ENCODE measurements at places on chromosomes 16 and 17.

GRCh38 chr17:72604518-72604917 lies 483.7 kb downstream of the SOX9 start:
- DNase-seq: no peak
- H3K4me1 ChIP-seq: no peaks in the 10 kb centered on the region
- H3K36me3 ChIP-seq: no peaks in the 10 kb centered on the region
- no peak overlapping the region for H3K27ac ChIP-seq

GRCh38 chr17:40551091-40551878 lies 14.0 kb downstream of the CCR7 start:
- H3K27ac ChIP-seq: peak overlapping the region; percentile 82
- no peaks in the 10 kb centered on the region for H3K36me3 ChIP-seq
- peaks cover 53% of the 10 kb centered on the region for H3K4me1 ChIP-seq
- H3K4me3 ChIP-seq: no peak overlapping the region
- DNase-seq: peak; percentile 88

DNA sequence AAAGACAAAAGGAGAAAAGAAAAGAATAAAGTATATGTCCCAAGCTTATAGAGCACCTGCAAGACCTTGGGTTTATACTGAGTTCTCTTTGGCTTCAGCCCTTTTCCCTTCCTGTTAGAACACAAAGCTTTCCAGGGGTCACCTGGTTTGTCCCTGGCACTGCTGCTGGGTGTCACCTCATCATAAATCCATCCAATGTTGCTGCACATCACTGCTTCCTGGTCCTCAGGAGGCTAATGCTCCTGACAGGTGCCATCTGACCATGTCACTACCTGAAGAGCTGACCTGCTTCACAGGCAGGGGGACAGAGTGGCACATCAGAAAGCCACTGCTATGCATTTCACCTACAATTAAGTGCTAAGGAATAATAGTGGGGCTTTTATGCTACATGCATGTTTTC lies 164.6 kb upstream of the ELAC2 start:
- H3K27me3 ChIP-seq: no peaks in the 10 kb centered on the region
- no peaks in the 10 kb centered on the region for H3K36me3 ChIP-seq
- no peak for DNase-seq
- H3K4me1 ChIP-seq: no peaks in the 10 kb centered on the region
- H3K27ac ChIP-seq: no peak overlapping the region

- peak overlapping the region; percentile 60 for H3K27ac ChIP-seq
- no peaks in the 10 kb centered on the region for H3K27me3 ChIP-seq
- peaks cover 32% of the 10 kb centered on the region for H3K4me1 ChIP-seq
- H3K36me3 ChIP-seq: no peaks in the 10 kb centered on the region
- H3K4me3 ChIP-seq: no peak overlapping the region
Measured at GRCh38 chr17:59372138-59372751, 40.8 kb downstream of the YPEL2 start.

DNA sequence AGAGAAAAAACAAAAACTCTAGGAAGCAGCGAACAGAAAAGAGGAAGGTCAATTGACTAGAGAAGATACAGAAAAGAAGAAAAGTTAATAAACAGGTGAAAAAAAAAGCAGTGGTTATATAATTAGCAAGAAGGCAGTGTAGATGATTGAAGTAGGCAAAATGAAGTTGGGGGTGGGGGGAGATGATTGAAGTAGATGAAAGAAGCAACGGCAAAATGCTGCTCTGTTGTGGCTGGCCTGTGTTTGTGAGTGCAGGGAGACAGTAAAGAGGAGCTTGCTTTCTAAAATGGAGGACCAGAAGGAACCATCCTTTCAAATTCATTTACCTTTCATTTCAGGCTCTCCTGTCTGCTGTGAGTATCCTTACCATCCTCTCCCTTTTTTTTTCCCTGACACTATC lies 3.6 kb downstream of the EVI2B start:
- DNase-seq: no peak
- H3K27ac ChIP-seq: no peak overlapping the region
- H3K4me1 ChIP-seq: no peaks in the 10 kb centered on the region
- H3K4me3 ChIP-seq: no peak overlapping the region
- H3K27me3 ChIP-seq: no peaks in the 10 kb centered on the region

All from ovary (tissue), 10 donors.